NCI-H1105 (cell line): ENCODE measurements at places on chromosomes 11 and 22.
A peak's percentile ranks its signal among the peaks of the same experiment; 100 is the strongest.

- no peak for DNase-seq
Observed at GRCh38 chr22:46017166-46017565, 40.2 kb upstream of the WNT7B start.

GRCh38 chr22:19619144-19620009, 94.9 kb upstream of the SEPTIN5 start:
- no peak for DNase-seq

DNA sequence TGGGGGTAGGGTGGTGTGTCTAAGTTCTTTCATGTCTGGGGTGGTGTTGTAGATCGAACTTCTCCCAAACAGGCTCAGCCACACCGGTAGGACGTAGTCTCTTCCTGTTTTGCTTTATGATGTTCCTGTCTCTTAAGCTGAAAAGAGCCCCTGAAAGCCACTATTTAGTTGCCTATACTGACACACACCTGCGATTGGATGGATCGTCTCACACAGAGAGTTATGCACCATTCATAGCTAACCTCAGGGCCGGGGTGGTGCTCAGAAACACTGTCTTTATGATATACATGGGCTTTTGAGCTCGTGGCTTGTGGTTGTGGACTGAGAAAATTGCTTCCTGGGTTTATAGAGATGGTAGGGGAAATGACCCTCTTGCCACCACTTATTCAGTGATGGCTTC, 137.6 kb downstream of the TEAD1 start:
- DNase-seq: no peak

- no peak for DNase-seq
Observed at GRCh38 chr11:70348608-70349007, 49.7 kb upstream of the CTTN start.

DNA sequence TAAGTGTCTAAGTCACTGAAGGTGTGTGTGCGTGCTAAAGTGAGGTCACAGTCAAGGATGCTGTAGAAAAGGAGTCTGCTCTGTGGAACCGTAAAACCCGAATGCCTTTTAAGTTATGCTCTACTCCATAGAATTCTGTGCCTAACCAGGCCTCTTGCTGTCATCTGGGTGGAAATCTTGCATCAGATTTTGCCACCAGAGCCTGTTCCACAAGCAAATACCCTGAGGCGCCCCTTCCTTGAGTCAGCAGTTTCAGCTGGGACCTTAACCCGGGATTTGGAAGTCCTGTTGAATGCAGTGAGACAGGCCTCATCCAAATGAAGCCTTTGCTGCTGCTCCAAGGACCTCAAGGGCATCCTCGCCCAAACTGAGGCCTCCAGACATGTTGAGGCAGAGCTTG, 109.8 kb downstream of the WNT11 start:
- DNase-seq: no peak

GRCh38 chr22:37401401-37402183, 25.7 kb downstream of the ELFN2 start:
- no peak for DNase-seq

- DNase-seq: no peak
Observed at GRCh38 chr22:30826670-30827355, 132.1 kb downstream of the OSBP2 start.

DNA sequence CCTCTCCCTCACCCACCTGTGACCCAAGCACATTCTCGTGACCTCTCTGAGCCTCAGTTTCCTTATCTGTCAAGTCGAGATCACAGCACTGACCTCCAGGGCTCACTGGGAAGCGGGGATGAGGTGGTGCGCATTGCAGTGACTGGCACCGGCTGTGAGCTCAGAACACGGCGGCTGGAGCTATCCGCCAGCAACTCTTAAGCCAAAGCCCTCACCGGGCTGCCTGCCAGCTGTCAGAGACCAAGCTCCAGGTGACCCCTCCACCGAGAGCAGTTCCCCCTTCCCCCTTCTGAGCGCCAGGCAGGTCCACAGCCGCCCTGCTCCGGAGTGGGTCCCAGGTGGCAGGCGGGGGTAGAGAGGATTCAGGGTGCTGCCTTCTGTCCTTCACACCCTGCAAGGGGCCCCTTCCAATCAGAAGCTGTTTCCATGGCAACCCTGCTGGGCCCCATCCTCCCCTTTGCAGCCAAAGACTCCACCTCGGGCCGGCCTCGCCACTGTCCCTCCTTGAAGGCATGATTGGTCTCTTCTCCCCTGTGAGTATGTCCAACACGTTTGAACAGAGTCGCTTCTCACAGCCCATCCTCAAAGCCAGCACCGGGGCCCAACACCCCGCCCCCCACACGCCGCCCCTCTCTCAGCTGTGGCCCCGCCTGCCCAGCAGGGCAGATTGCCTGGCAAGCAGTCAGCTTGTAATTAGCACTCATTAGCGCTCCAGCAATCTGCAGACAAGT, 98.7 kb downstream of the WNT7B start:
- peak; percentile 91 for DNase-seq

GRCh38 chr11:86374586-86374985, at the start of gene CCDC81:
Gene CCDC81 (plus strand): TSS chr11:86374887. CDS start chr11:86375164, 277 bp downstream.
- no peak for DNase-seq

DNA sequence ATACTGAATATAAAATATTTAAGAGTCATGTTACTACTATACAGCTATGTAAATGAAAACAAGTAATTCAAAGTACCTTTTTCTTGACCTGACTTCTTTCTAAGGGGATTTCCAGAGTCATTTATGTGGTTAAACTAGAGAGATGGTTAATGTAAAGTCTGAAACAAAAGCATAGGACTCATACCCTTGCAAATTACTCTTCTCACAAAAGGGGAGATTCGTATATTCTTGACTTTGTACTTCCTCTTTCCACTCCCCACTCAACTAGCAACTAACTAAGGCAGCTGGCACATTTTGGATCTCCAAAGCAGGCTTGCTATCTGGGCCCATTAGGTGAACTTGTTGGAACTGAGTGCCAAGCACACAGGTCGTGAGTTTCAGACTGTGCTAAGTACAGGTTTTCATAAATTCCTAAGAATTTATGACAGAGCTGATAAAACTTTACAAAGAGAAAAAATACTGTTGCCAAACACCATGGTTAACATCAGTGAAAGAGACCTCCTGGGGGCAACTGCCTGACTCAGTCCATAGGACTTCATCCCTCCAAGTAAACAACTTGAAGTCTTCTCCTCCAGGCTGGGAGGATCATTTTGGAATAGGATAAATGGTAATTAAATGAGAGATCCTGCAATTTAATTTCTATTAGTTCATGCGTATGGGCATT, 77.0 kb upstream of the DDI1 start:
- DNase-seq: no peak

DNA sequence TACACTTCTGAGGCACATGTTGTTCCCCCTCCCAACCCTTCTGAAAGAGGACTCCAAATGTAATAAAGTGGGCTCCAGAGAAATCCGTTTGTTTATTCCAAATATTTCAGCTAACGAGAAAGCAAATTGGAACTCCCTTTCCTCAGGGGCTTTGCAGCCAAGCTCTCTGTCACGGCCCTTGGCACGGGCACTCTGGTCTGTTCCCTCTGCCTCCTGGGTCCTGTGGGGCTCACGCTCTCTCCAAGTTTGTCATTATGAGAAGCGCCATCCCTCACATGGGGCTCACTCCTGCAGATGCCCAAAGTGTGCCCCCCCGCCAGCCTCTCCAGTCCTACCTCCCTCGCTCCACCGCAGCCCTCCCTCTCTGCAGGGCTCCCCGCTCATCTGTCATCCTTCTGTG, 125.4 kb upstream of the POU2AF2 start:
- no peak for DNase-seq

DNA sequence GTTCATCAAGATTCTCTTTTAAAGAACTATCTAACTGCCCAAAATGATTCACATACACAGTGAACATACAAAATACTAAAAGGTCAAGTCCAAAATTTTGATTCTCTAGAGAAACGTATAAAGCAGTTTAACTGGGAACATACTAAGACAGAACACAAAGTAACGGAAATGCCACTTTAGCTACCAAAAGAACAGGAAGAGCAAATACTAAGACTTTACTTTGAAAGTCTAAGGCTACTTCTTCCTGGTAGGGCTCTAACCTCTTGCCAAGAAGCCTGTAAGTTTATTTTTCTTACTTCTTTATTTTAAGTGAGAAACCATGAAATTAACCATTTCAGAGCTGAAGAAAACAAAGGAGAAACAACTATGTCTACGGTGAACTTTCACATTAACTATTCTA, 6.2 kb downstream of the PICALM start:
- DNase-seq: no peak

DNA sequence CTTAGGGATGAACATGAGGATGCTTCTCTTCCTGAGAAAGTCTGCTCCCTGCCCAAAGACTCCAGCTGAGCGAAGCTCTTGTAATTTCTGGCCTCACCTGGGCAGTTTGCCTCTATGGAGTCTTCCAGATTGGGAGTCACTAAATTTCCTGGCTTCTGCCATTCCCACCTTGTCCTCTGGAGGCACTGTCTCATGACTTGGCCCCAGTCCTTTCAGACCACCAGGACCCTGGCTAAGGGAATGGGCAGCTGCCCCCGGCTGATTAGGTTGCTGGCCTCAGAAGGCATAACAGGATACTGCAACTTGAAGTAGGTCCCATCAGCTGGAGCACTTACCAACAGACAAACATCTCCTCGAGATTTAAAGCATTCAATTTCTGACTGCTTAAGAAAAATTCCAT, 128.1 kb upstream of the SPON1 start:
- no peak for DNase-seq

GRCh38 chr11:103202048-103202651, 92.9 kb downstream of the DYNC2H1 start:
- DNase-seq: no peak

DNA sequence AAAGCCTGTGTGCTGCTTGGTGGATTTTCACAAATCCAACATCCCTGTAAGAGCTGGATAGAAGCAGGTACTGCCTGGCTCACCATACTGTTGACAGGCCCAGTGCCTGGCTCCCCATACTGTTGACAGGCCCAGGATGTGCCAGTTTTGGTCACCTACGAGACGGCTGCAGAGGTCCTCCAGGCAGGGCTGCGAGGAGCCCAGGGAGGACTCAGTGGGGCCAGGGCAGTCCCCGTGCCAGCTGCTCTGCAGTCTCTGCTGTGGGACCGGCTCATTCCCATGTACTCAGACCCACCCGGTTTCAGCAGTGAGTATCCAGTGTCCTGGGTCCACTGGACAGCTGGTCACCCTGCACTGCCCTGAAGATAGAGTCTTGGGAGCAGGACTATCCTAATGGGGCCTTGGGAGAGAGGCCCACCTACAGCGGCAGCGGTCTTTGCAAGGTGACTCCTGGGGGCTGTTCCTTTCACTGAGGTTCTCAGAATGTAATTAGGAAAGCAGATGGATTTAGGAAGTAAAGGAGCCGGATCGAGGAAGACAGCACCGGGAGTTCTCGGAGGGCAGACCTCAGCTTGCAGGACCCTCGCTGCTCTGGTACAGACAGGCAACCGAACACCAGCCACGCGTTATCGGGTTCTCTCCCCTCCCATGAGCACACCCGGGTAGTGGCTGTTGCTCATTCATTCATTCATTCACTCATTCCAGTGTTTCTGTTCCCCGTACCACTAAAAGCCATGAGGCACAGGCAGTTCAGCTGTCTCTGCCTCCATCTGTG, 106.1 kb downstream of the CTTN start:
- DNase-seq: no peak

- no peak for DNase-seq
Observed at GRCh38 chr22:37202001-37202555, 10.2 kb downstream of the SSTR3 start.

- DNase-seq: no peak
Observed at GRCh38 chr22:27992294-27993165, 73.5 kb upstream of the PITPNB start.

DNA sequence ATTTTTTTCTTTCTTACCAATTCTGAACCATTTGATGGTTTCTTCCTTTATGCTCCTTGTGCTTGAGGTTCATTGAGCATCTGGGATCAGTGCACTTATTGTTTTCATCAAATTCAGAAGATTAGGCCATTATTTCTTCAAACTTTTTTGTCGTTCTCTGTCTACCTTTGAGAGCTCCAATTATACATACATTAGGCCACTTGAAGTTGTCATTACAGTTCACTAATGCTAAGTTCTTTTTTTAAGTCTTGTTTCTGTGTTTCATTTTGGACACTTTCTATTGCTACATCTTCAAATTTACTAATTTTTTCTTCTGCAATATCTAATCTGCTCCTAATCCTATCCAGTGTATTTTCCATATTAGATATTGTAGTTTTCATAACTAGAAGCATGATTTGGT, 40.8 kb downstream of the CDPF1 start:
- DNase-seq: no peak

GRCh38 chr11:92447586-92447985, 223.0 kb downstream of the FAT3 start:
- DNase-seq: no peak

DNA sequence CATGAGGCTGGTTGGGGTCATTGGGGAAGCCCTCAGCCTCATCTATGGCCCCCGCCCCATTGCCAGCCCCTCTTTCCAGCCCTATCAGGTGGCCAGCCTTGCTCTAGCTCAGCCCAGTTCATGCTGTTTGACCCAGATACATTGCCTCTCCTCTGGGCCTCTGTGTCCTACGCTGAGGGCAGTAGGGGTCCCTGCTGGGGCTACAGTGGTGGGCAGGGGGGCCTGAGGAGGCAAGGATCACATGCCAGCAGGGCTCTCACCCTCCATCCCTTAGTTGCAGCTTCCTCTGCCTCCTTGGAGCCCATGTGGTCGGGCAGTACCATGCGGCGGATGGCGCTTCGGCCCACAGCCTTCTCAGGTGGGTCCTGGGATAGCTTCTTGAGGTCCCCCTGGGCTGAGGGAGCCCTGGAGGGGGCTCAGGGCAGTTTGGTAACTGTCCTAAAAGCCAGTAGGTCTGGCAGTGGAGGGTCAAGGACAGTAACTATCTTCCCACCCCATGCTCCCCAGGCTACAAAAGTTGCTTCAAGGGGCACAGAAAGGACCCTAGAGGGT, 19.2 kb downstream of the EMID1 start:
- DNase-seq: no peak
